SHP77 treated with DMSO at 0.1 percent for 48 hours (cell line): ENCODE measurements at places on chromosomes 7 and 10.
A peak's percentile ranks its signal among the peaks of the same experiment; 100 is the strongest.

DNA sequence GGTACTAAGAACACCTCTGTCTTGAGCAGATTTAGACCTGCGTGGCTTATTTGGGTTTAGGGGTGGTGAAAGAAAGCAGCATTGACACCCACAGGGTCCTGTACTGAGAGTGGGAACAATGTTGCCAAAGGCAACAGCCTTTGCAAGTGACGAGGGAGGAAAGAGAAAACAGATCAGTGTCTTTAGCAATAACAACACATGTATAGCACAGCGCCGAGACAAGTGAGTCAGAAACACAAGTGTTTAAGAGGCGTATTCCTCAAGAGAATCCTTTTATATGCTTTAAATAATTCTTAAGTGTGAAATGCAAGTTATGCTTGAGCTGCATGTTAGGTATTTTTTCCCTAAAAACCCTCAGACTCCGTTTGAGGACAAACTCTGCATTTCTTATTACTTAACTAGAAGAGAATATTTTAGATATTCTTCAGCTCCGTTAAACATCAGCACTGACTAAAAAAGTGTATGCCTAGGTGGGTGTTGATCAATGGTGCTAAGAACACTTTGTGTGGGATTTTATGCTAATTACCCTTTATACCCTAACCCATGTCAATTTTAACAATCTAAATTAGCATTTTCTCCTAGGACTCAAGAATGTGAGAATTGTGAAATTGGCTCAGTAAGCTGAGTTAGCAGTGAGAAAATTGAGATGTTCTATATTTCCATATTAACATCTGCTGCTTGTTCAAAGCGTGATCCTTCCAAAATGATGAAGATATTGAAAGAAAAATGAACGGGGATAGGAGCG lies 1095.4 kb upstream of the CELF2 start:
- DNase-seq = no peak

DNA sequence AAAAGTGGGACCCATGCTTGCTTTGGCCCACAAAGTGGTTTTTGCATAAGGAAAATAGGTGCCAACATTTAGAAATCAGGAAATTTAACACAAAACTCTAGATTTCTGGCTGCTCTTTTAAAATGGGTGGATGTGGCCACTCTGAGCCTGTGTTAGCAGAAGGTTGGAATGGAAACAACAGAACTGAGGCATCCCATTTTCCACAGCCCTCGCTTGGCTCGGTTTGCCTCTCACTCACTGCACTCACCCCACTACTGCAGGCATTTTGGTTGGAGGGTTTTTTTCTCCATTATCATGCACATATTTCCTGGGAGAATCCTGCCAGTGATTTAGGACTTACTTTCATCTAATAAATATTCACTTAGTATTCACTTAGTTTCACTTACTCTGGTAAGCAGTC lies 178.9 kb downstream of the BICC1 start:
- no peak for DNase-seq

GRCh38 chr7:126535176-126535575 lies 717.6 kb downstream of the GRM8 start:
- peak; percentile 80 for DNase-seq

GRCh38 chr7:6436385-6436685 lies 11.4 kb downstream of the DAGLB start:
- DNase-seq = no peak

DNA sequence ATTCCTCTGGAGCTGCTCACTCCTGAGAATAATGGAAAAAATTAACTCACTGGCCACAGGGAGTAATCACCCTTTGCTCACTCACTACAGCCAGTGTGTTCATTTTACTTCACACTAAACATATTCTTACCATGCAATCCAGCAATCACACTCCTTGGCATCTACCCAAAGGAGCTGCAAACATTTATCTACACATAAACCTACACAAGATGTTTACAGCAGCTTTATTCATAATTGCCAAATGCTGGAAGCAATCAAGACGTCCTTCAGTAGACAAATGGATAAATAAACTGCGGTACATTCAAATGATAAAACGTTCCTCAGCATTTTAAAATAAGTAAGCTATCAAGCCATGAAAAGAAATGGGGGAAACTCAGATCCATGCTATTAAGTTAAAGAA lies 34.2 kb upstream of the POM121L12 start:
- DNase-seq = no peak

- no peak for DNase-seq
Observed at GRCh38 chr7:39211581-39211980, 233.9 kb downstream of the POU6F2 start.

GRCh38 chr7:158763454-158764033 lies 58.9 kb upstream of the NCAPG2 start:
- no peak for DNase-seq

DNA sequence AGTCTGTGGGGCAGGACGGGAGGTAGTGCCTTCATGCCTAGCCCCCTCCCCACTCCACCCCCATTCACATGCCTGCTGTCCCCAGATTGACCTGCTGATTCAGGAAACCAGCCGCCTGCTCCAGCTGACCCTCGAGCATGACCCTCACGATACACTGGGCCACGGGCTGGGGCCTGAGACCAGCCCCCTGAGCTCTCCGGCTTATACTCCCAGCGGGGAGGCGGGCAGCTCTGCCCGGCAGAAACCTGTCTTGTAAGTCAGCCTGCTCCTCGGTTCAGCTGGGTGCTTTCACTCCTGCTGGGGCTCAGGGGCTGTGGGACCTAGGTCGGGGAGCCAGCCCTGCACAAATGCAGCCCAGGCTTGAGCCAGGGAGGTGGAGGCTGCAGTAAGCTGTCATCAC lies 22.4 kb downstream of the LIMK1 start:
- no peak for DNase-seq

DNA sequence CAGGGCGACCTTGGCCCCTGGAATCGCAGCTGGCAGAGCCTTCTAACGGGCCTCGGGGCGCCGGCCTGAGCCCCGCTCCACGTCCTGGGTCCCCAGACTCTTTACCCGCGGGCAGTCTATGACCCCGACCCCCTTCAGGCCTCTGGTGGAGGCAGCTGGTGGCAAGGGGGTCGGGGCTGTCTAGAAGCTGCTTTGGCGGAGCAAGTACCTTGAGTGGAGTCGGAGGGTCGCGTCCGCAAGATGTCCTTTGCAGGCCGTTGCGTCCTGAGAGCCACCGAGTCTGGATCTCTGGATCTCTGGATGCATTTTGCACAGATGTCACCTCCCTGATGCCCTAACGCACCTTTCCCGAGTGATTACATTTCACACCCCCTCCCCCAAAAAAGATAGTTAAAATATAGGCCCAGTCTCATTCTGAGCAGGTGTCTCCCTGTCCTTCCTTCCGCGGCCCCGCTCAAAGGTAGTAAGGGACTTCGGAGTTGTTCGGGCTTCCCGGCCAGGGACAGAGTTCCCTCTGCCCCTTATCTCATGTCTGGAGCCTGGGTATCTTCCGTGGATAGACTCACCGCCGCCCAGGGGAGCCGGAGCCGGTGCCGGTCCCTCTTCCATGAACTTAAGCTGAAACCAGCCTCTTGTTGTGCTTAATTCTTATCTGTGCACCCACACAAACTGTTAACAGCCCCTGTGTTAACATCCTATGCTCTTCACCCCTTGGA lies 457 bp downstream of the ACADSB start:
- no peak for DNase-seq

GRCh38 chr10:55019439-55019838 lies 218.4 kb upstream of the PCDH15 start:
- DNase-seq = no peak

GRCh38 chr10:76550806-76551205 lies 1086.8 kb downstream of the KCNMA1 start:
- DNase-seq = no peak

GRCh38 chr10:123157210-123157609 lies 3.0 kb downstream of the BUB3 start:
- DNase-seq = no peak

DNA sequence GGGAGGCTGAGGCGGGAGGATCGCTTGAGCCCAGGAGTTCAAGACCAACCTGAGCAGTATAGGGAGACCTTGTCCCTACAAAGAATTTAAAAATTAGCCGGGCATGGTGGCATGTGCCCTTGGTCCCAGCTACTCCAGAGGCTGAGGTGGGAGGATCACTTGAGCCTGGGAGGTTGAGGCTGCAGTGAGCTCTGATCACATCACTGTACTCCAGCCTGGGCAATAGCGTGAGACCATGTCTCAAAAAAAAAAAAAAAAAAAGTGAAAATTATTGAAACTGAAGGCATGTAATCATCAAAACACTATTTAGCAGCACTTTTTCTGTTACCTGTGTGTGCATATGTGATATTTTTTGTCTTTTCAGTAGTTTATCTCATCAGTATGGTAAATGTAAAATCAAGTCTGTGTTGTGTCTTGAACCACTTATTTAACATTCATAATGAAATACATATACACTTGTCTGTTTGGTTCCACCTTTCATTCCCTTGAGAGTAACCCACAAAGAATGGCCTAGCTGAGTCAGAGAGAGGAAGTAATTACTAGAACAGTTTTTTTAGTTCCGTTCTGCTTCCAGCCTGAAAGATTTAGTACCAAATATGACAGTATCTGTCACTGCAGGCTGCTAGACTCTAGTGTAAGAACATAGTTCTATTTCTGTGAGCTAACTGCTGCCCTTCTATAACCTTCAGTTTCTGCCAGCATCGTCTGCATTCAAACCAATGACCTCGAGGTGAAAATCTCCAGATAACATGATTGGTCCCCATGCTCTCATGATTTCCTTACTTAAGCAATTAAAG lies 68.6 kb downstream of the MMRN2 start:
- DNase-seq = no peak
